Stimulated activated CD4-positive, alpha-beta T cell treated with anti-CD3 and anti-CD28 coated beads, Interleukin-2, amount 100 ng/mL, for 48 hours (primary cell): ENCODE measurements at places on chromosomes 11 and 22.

GRCh38 chr11:109350091-109350490, 71.9 kb upstream of the C11orf87 start:
- DNase-seq, result no peak

- DNase-seq, result no peak
Observed at GRCh38 chr11:23573429-23573828, 713.2 kb upstream of the CCDC179 start.

DNA sequence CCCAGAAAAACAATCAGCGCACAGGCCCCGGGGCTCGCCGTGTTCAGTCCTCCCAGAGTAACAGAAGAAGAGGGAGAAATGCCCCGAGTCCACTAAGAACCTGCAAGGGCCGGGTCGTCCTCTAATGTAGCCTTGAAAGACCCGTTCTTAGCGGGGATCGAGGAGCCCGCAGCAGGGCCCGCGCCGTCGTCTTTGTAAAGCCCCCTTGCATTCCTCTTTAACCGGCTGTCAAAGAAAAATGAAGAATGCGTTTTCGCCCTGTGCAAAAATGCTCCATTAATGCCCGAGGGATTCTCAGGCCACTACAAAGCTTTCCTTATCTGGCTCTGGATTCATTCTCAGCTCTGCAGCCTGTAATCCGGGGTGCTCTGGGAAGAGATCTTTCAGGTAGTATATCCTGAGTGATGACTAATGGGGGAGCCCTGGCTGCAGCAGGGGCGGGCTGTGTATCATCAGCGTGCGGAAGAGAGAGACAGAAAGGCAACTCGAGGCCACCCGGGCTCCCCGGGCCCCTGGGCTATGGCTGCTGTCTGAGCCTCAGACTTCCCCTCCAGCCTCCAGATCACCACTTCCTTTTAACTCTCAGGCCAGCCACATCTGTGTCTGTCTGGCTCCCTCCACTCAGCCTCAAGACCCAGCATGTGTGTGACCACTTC, 78.2 kb downstream of the FBLN1 start:
- no peak for DNase-seq

GRCh38 chr11:2143477-2143798, 4.2 kb upstream of the IGF2 start:
- DNase-seq, result no peak

- DNase-seq, result no peak
Observed at GRCh38 chr22:41970601-41971000, 1.4 kb downstream of the SEPTIN3 start.

- DNase-seq, result no peak
Observed at GRCh38 chr11:18050848-18051247, 4.8 kb upstream of the TPH1 start.

DNA sequence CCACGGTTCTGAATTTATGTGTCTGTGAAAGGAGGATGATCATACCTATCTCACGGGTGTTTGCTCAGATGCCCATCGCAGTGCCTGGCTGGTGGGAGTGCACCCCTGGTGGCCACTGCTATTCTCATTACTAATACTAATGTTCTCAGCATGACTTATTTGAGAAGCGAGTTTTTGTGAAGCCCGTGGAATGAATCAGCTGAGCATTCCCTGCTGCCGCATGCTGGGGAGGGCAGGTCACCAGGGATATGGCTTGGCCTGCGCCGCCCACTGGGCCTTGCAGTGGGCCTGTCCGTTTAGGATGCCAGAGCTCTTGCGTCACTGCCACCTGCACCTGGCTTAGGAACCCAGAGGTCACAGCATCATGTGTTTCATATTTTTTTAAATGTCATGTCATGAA, 16.9 kb downstream of the CTTN start:
- no peak for DNase-seq

- DNase-seq, result no peak
Observed at GRCh38 chr22:43887391-43887790, 4.4 kb downstream of the PNPLA5 start.

DNA sequence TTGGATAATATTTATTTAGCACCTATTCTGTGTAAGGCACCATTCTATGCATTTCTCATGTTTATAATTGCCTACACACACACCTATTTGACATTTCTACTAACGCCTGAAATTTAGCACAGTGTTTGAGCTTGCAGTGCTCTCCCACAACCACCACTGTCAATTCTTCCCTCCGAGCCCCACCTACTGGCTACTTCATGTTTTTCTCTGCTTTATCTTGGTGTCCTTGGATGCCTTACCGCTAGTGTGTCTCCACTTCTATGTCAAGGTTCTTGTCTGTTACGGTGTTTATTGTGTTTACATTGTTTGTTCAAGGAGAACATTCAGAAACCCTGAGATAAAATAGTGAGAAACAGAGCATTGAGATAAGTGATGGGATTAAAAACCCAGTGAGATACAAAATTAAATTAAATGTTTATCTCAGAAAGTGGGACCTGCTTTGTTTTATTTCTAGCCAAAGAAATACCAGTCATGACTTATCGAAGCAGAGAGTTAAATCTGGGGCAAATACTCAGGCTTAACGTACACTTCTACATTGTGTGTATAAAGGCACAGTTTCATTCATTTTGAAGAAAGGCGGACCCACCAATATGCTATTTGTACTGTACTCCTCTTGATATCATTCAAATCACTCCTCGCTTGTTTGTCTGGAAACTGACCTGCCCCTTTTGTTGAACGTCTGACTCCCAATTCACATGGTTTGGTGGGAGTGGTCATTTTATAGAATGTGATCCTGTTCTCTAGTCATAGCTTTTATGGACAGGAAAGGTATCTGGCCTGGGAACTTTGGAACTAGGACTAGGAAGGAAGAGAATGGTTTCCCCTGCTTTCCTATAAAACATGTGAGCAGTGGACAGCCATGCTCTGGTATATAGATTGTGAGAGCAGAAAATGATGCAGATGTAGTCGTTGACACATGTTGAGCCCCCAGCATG, 39.2 kb upstream of the SLC36A4 start:
- no peak for DNase-seq

DNA sequence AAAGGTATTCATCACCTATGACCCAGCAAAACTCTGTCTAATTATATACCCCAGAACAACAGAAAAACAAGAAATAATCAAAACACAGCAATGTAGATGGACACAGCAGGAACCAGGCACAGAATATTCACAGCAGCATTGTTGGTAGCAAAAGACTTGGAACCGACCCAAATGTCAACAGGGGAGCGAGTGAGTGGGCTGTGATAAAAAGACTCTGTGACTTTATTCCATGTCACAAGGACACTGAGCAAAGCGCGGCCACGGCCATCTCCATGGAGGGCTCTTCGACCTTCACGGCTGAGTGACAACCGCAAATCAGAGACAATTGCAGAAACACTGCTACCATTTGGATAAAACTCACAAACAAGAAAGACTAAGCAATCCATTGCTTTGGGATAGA, 1373.1 kb downstream of the TBC1D22A start:
- no peak for DNase-seq

DNA sequence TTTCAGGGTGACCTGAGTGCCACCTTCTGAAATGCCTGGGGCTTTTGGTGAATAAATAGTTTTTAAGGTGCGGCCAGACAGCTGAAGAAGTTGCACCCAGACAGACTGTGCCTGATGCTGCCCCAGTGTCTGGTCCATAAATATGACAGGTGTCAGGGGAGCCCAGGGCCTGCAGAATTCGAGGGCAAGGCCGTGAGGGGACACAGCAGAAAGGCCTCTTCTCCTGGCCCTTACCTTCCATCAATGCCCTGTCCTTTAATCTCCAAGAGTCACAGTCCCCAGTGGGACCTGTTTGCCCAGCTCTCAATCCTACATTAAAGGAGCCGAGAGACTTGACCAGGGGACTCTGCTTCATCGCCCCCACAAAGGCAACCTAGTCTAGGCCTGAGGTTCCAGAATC, 45.7 kb downstream of the NAT10 start:
- no peak for DNase-seq

- DNase-seq, result no peak
Observed at GRCh38 chr11:72336163-72336562, 92.2 kb upstream of the PHOX2A start.

GRCh38 chr11:32775908-32776307, 18.6 kb downstream of the CCDC73 start:
- no peak for DNase-seq

DNA sequence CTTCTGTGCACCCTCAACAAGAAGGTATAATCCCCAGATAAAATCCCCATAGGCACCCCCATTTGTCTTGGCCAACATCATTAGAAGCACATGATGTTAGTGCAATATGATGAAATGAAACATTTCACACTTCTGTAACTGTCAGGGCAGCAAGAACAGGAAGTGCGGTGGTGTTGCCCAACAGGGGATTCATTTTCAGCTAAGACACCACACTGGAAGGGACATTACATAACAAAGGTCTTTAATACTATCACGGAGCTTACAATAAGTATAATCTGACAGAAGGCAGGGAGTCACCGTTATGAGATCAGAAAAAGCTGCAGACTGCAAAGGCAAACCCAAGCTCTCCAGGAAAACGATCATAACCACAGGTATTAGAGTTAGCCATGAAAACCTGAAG, 2.0 kb downstream of the OR52W1 start:
- DNase-seq, result no peak

DNA sequence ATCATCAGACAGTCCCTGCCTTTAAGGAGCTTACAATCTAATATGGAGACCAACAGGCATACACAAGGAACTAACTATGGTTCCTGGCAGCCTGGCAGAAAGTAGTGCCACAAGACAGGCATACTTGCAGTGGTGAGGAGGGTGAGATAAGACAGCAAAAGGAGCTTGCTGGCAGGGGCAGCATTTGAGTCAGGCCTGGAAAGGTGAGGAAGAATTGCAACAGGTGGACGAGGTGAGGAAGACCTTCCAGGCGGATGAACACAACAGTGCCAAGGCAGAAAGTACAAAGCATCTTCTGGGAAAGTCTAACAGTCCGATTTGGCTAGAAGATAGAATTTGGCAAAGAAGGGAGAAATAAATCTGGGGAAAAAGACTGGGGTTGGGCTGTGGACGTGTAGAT, 4.3 kb downstream of the DNAL4 start:
- no peak for DNase-seq

GRCh38 chr11:124612567-124613246, 1.5 kb downstream of the PANX3 start:
- no peak for DNase-seq
